ENCODE measurements at places on chromosomes 12 and 14. TPM values are rescaled to one million over a fixed set of nuclear protein-coding genes. Genes with fewer than 3 reads are reported as not detected.

The BDKRB2 gene
- polyA plus RNA-seq: 5.4 TPM

The CLEC12A gene
- polyA plus RNA-seq: 0.82 TPM

The FGF6 gene
- polyA plus RNA-seq: not detected

The MMP19 gene
- 0.99 TPM for polyA plus RNA-seq

The SRRM4 gene
- 0.03 TPM for polyA plus RNA-seq

The FSCB gene
- not detected for polyA plus RNA-seq

The AKAP5 gene
- 6.1 TPM for polyA plus RNA-seq

The P2RX2 gene
- polyA plus RNA-seq: 0.97 TPM

The ADCY6 gene
- 74.9 TPM for polyA plus RNA-seq

The RTN1 gene
- polyA plus RNA-seq: 3.8 TPM

The FAM90A1 gene
- polyA plus RNA-seq: 1.9 TPM

The CTSG gene
- polyA plus RNA-seq: 0.88 TPM

All from left renal cortex interstitium (tissue), 4 donors.